ENCODE measurements at places on chromosomes 12 and 14. TPM values are rescaled to one million over a fixed set of nuclear protein-coding genes. Genes with fewer than 3 reads are reported as not detected.

GRCh38 chr14:63938198-63939005 is 85.6 kb downstream of the SYNE2 start:
- DNase-seq = peak; percentile 2

DNA sequence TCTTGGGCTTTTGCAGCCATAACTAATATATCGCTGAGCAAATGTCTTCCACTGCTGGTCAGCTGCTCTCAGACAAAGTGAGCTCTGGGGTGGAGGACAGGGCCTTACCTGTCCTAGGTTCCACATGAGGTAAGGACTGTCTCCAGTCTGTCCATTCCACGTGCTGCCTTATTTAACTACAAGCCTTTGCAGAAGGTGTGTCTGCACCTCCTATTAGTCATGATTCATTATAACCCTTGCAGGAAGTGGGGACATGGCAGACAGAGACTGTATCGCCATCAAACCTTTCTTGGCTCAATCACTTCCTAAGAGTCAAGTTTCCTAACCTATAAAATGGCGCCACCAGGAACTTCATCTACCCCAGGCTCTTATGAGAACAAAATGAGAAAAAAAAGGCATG is 46.9 kb downstream of the SLC25A47 start:
- DNase-seq = no peak

ABHD12B gene
- polyA plus RNA-seq = not detected

- no peak for DNase-seq
Observed at GRCh38 chr14:44829021-44829420, 132.7 kb downstream of the KLHL28 start.

- DNase-seq = peak; percentile 40
Observed at GRCh38 chr12:64912516-64913255, 88.2 kb downstream of the TBC1D30 start.

SLC35E3 gene
- 5.1 TPM for polyA plus RNA-seq

CFAP73 gene
- not detected for polyA plus RNA-seq

CLEC6A gene
- polyA plus RNA-seq = not detected

INSM2 gene
- not detected for polyA plus RNA-seq

DNA sequence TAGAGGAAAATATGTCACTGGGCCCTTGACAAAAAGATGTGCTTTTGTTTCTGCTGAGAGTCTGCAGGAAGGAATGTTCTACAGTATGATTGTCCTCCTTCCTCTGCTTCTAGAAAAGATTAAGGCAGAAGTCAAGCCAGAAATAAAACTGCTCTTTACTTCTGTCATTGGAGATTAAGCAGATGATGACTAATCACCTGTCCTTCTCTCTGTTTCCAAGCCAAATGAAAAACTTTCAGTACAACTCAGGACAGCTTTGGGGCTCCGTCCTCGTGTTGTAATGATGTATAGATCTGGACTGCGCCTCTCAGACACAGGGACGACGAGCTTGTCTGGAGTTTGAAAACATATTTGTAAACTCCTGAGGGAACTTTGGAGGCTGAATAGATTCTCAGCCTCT is 159.3 kb downstream of the DYRK2 start:
- peak; percentile 16 for DNase-seq

DNA sequence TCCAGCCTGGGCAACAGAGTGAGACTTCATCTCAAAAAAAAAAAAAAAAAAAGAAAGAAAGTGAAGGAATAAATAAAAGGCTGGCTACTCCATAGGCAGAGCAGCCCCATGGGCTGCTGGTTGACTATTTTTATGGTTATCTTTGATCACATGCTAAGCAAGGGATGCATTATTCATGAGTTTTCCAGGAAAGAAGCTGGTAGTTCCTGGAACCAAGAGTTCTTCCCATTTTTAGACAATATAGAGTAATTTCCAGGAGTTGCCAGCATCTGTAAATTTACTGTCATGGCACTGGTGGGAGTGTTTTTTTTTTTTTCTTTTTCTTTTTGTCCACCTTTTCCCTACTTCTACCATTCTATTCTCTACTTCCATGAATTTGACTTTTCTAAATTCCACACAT is 24.2 kb downstream of the FGD4 start:
- DNase-seq = no peak

- DNase-seq = no peak
Observed at GRCh38 chr14:95467232-95467631, 49.2 kb downstream of the SYNE3 start.

PUS7L gene
- polyA plus RNA-seq = 5.1 TPM

DNA sequence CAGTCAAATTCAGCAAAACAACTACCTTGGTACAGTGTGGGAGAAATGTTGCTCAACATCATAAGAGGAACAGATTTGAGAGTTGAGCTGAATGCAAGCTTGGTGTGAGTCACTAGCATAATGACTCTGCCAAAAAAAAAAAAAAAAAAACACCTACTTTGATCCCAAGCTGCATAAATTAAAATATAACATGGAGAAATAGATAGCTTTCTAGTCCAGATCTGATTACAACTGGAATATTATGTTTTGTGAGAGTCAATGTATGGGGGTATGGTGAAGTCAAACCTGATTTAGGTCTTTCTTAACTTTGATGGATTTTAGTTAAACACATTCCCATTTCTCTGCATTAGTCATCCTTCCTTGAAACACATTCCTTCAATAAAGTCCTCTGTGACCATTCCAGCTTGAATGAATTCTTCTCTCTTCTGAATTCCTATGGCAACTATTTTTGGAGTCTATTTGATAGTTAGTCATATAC is 188.1 kb downstream of the SLC5A8 start:
- peak; percentile 90 for DNase-seq

MTRFR gene
- 7.2 TPM for polyA plus RNA-seq

ANO2 gene
- polyA plus RNA-seq = not detected

DNA sequence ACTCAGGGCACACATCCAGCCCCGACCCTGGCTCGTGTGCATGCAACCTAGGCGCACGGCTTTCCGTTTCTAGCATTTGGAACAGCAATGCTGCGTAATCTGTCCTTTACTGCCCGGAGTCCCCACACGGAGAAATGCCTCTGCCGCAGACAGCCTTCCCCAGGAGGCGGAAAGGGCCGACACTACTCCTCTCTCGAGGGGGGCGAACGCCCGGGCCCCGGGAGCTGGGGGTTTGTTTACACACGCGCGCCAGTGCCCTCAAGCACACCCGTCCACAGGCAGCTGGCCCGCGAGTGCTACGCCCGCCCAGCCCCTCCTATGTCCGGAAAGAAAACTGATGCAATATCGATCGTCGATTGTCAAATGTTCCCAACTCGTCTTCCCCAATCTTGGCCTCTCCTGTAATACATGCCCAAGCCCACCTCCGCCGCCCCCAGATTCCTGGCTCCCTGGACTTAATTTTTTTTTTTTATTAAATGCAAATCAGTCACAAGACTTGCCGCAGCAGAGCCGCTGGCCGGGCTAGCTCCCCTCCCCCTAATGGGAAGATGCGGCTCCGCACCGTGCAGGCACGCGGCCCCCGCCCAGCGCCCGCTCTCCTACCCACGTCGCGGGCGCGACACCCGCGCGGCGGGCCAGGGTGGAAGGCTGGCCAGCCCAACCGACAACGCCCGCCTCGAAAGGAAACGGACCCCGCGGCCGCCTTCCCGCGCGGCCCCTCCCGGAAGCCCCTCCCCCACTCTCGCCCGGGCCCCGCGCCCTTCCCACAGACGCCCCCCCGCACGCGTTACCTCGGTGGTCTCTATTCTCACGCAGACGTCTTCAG is 642 bp downstream of the SLC38A2 start:
- DNase-seq = peak; percentile 44

- DNase-seq = no peak
Observed at GRCh38 chr12:110252716-110253115, 28.3 kb upstream of the ATP2A2 start.

DNA sequence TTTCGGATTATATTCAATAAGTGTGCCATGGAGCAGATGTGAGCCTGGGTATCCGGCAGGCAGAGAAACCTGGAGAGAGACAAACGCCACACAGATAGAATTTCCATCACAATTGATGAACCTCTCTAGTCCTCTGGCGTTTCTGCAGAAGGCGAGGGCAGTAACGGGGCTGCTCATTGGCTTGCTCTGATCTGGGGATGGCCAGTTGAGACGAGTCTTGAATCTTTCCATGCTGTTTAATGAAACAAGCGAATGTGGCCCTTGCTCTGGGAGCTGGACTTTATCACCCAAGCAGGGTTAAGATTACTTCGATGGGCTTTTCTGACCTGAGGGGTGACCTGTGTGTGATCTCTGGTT is 42.4 kb upstream of the CLMN start:
- no peak for DNase-seq

- DNase-seq = no peak
Observed at GRCh38 chr12:108394196-108394595, 55.1 kb upstream of the CMKLR1 start.

LRP6 gene
- 18.5 TPM for polyA plus RNA-seq

ADAM21 gene
- 0.11 TPM for polyA plus RNA-seq

SVOP gene
- polyA plus RNA-seq = not detected

GDF3 gene
- not detected for polyA plus RNA-seq

RNASE4 gene
- polyA plus RNA-seq = 9.9 TPM

DIO3 gene
- not detected for polyA plus RNA-seq

DNA sequence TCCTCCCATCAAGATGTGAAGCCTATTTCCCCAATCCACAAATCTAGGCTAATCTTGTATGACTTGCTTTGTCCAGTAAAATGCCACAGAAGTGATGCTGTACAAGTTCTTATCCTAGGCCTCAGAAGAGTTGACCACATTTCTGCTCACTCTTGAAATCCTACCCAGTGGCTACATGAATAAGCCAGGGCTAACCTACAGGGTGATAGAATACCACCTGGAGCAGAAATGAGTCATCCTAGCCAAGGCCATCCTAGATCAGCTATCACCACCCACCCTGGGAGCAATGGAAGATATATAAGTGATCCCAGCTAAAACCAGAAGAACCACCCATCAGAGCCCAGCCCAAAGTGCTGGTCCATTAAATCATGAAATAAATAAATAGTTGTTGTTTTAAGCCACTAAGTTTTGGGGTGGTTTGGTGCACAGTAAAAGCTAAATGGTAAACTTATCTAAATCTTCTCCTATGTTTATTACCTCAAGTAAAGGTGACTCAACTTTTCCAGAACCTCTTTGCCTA is 105.1 kb downstream of the RPS29 start:
- DNase-seq = no peak

DNA sequence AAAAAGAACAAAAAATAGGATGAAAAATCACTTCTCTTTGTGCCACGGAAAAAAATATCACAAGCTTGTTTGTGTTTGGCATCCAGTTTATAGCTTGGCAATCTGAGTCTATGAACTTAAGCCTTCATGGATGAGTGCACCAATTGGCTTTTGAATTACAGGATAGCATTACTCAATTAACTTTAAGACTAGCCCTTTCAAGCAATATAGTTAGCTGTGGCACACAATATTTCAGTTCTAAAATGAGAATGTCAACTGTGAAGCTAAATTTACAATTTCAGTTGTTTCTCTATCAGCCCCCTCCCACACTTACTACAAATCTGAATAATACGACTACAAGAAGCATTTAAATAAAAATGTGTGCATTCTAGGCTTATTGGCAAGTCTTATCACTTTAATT is 8.3 kb downstream of the RERG start:
- no peak for DNase-seq

NKX2-8 gene
- polyA plus RNA-seq = not detected

- DNase-seq = no peak
Observed at GRCh38 chr14:52660832-52661231, 34.5 kb downstream of the ERO1A start.

STXBP6 gene
- 14.2 TPM for polyA plus RNA-seq

DNA sequence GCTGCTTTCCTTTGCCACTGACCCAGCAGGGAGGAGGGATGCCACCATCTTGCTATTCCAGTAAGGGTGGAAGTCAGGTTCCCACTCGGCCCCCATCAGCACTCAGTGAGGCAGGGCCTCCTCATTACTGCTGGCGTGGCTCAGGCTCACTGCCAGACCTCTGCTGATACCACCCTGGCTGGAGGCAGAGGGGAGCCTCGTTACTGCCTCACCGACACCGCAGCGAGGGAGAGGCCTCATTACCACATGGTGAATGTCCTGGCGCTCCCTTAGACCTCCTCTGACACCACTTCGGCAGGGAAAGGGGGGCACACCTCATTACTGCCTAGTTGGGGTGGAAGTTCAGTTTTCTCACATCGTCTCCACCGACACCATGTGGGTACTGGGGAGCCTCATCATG is 354.1 kb downstream of the CACNA1C start:
- no peak for DNase-seq

DNA sequence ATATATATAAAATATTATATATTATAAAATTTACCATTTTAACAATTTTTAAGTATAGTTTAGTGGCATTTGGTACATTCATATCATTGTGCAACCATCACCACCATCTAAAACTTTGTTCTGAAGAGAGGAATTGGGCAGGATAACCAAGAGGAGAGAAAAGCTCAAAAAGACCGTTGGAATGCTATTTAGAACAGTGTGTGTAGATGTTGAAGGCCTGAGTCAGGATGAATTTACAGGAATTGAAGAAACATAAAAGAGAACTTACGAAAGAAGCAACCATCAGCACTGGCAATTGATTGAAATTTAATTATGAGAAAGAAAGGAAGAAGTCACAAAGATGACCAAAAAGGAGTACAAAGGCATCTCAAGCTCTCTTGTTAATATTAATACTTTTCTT is 196.9 kb upstream of the PWP1 start:
- DNase-seq = peak; percentile 47

CLEC2A gene
- polyA plus RNA-seq = not detected

- no peak for DNase-seq
Observed at GRCh38 chr14:92613008-92613658, 99.6 kb downstream of the RIN3 start.

DNA sequence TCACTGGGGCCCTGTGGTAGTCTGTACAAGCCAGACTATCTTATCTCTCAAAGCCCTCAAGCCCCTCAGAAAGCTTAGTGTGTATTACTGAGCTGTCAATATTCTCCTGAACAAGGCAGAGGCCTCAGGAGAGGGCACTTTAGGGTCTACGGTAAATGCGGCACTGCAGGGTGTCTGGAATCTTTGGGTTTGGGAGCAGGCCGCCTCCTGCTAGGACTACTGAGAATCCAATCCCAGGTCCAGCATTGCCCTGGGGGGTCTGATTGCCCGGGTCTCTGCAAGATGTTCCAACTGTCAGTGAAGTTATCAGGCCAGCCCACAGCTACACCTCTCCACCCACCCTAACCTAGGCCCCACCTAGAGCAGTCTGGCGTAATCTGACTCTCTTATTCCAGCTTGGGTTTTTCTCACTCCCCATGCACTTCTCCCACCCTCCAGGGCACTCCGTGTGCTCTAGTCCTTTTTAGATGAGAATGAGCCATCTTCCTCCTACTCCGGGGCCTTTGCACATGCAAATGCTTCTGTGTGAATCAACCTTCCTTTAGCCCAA is 4.3 kb upstream of the ZFP36L1 start:
- no peak for DNase-seq

GRCh38 chr12:43914923-43915468 is 79.1 kb downstream of the TMEM117 start:
- DNase-seq = no peak

NRL gene
- 0.85 TPM for polyA plus RNA-seq

DNA sequence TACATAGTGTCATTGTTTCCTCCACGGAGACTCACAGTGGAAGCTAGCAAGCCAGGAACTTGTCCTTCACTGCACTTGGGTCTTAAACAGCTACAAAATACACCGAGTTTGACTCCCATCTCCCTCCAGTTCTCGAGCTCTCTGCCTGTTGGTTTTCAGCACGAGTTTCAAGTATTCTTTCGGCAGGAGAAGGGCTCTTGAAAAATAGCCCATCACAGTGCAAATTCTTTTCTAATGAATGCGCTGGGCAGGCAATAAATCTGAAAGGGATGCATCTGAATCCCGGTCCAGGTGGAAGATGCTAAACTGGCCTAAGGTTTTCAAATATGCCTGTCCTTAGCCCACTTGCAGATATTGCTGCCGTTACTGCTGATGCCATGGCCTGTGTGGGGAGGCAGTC is 173.9 kb downstream of the CACNA1C start:
- no peak for DNase-seq
